Activated CD4-positive, alpha-beta T cell treated with anti-CD3 and anti-CD28 coated beads, Interleukin-10, Interleukin-2, amounts not matched to agents 100 ng/mL and 50 ng/mL, durations not matched to agents 16 hours and 8 hours (primary cell): ENCODE measurements at places on chromosomes 5 and 9.
A peak's percentile ranks its signal among the peaks of the same experiment; 100 is the strongest.

DNA sequence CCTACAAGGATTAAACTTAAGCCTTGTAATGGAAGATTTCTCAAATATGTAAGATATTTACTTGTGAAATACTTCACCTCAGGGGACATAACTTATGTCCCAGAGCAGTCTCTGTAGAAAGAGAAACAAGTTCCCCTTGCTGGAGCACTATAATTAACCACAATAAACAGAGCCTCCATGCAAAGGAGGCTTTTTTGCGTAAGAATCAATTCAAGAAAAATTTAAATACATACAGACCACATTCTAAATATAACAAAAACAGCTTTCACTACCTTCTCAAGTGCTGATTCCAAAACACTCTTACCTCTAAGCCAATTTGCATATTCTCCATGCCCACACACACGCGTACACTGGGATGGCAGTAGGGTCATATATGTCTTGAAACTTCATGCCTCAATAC lies 30.7 kb upstream of the CCNB1 start:
- no peak for DNase-seq

DNA sequence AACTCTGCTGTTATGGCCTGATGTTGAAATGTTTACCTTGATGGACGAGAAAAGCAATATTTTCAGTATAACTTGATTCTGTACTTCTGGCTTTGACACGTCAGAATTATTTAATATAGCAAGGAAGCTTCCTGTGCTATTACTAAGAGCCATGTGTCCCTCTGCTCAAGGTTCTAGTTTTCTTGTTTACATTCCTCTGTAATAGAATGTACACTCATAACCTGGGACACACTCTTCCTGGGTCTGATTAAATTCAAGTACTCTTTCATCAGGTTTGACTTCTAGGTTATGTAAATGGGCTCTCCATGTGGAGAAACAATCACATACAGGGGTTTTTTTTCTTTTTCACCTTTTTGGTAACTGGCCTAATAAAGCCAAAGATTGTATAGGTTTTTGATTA lies 33.1 kb downstream of the GTF3C4 start:
- DNase-seq, result no peak

DNA sequence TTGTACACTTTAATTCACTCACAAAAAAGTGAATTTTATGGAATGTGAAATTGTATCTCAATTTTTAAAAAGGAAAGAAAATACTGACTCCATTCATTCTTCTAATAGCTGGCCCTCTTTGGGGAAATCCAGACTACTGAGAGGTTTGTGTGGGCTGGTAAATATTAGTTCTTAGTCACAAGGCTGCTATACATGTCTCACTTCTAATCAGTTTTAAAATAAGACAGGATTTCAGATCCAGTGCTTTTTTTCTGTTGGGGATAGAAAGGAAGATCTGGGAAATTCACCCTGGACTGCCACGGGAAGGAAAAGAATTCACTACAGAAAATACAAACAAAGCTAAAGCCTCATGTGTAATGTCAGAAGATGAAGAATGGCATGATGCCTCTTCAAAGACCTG lies 32.7 kb upstream of the ADAMTSL1 start:
- no peak for DNase-seq

DNA sequence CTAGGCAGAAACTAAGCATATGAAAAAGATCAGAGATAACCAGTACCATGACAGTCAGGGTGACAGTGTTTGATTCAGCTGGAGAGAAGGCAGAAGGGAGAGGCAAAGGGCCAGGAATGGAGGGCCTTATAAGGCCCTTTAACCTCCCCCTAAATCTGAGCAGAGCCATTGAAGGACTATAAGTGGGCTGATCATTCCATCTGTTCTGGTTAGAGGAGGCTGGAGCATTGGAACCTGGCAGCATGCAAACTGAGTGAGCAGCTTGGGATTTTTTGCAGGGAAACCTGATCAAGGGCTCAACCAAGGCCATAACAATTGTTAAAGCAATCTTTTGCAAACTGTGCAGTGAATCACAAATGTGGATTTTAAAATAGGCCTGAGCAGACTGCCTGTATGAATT lies 174.5 kb upstream of the DAP start:
- DNase-seq, result no peak

DNA sequence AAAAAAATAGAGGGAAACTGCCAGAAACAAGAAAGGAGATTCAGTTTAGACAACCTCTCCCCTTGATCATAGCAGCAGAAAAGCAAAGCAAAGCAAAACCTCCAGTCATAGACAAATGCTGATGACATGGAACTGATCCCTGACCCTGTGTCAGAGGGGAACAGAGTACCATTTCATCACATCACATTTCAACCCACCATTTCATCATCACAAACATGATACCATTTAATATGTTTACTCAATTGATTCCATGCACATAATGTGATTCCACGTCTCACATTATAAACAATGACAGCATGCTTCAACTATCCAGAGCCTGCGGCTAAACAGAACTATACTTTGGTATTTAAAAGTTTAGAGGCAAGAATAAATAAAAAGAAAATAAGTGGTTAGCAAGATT lies 28.7 kb upstream of the ACOT12 start:
- no peak for DNase-seq

DNA sequence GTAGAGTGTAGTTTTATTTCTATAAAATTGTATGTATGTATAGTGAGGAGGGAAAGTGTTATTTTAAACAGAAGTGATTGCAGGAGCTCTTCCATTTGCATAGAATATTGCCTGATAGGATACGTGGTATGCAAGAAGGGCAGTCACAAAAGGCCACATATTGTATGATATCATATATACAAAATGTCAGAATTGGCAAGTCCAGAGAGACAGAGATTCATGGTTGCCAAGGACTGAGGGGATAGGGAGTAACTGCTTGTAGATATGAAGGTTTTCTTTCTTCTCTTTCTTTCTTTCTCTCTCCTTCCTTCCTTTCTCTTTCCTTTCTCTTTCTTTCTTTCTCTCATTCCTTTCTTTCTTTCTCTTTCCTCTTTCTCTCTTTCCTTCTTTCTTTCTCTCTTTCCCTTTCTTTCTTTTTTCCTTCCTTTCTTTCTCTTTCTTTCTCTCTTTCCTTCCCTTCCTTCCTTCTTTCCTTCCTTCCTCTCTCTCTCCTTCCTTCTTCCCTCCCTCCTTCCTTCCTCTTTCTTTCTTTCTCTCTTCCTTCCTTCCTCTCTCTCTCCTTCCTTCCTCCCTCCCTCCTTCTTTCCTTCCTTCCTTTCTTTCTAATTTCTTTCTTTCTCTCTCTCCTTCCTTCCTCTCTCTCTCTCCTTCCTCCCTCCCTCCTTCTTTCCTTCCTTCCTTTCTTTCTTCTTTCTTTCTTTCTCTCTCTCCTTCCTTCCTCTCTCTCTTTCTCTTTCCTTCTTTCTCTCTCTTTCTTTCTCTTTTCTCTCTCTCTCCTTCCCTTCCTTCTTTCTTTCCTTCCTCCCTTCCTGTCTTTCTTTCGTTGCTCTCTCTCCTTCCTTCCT lies 24.5 kb upstream of the WDR38 start:
- no peak for DNase-seq

GRCh38 chr9:32344551-32345182 lies 39.8 kb upstream of the ACO1 start:
- peak; percentile 5 for DNase-seq

DNA sequence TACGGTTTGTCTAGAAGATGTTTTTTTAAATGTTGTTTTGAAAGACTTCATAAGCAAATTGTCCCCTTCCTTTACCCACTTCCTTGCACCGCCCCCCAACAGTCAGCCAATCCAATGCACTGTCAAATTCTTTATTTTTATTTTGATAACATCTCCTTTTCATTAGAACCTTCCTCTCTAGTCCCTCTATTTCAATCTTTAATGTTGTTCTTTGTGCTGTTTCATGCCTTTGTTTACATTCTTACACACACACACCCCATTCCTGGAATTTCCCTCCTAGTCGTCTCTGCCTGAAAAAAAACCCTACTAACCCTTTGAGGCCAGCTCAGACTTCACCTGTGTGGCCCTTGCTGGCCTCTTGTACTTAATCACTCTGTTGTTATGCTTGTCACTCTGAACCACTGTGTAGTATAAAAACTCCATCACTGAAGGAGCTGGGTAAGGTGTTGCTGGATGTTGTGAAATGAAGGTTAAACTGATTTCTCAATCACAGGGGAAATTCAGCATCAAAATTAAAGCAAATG lies 133.4 kb downstream of the UGCG start:
- DNase-seq, result peak; percentile 39

DNA sequence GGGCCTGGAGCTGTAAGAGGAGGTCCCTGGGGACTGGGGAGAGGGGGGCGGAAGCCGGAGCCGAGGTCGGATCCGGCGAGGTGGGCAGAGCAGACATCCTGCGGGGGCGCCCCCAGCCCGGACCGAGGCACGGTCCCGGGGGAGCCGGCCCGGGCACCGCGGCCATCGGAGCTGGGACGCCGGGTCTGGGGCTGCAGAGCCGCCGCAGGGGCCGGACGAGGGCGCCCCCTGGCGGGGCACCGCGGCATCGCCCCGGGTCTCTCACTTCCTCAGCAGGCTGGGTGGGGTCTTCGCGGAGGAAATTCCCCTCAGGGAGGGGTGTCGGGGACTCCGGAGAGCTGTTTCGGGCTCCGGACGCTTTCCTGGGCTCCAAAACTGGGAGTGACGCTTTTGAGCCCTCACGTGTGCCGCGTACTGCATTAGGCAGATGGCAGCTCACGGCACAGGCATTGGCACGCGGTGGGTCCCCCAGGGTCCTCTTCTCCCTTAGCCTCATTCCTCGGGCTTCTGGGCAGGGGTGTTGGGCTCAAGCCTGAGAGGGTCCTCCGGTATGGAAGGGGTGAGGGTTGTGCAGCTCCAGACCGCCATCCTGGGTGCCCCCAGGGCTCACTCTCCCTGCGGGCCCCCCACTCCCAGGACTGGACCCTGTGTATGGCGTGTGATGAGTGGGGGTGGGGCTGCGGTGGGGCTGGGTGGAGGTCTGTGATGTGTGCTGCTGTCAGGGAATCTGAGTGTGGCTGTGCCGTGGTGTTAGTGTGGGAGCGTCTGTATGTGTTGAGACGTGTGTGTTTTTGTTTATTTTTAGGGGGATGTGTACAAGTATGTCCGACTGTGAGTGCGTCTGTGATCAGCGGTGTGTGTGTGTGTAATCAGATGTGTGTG lies 29.6 kb downstream of the LHX2 start:
- peak; percentile 42 for DNase-seq

GRCh38 chr9:137278061-137278701 lies 655 bp downstream of the TOR4A start:
- no peak for DNase-seq

GRCh38 chr9:133341369-133342068 lies 5.5 kb upstream of the SURF6 start:
- no peak for DNase-seq

GRCh38 chr9:78252616-78253015 lies 16.7 kb downstream of the CEP78 start:
- DNase-seq, result no peak

GRCh38 chr9:98304381-98304780 lies 48.9 kb upstream of the TBC1D2 start:
- DNase-seq, result no peak

DNA sequence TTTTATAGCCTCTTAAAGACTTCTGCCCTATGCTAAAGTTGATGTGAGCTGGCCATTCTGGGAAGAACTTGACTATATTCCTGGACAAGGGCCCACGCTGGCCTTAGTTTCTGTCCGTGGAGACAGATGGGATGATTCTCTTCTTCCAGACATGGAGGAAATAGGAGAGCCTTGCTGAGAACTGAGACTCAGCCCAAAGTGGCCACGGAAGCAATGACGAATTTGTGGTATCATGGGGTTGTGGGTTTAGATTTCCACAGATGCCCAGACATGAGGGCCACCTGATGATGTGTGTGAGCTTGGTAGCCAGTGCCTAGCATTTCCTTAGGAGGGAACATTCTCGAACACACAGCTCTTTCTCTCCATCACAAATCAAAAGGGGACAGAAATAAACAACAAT lies 309.1 kb downstream of the NSG2 start:
- no peak for DNase-seq

- DNase-seq, result no peak
These were observed 24.9 kb upstream of the ANXA6 start for GRCh38 chr5:151182524-151182900.

DNA sequence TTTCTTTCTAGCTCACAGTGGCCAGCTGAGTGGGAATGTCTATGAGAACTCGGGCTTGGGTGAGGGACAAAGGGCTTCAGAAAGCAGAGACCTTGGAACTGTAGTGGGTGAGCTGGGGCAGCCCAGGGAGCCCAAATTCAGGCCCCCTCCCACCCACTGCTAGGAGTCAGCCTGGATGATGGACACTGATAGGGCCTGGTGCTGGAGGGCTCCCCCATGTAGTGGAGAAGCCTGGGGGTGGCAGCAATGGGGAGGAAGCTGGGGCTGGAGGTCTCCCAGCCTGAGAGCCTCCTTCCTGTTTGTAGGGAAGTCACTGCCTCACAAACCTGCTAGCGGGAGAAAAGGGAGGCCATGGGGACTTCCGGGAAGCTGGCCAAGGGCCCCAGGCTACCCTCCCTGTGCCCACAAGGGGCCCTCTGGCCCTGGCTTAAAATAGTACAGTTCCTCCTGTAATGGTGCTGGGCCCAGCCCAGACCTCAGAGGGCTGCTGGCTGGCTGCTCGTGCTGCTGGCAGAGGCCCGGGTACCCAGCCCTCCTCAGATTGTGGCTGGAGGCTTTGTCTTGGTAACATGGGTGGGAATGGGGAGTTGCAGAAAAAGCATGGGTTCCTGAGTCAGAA lies 6.3 kb upstream of the NR5A1 start:
- no peak for DNase-seq

DNA sequence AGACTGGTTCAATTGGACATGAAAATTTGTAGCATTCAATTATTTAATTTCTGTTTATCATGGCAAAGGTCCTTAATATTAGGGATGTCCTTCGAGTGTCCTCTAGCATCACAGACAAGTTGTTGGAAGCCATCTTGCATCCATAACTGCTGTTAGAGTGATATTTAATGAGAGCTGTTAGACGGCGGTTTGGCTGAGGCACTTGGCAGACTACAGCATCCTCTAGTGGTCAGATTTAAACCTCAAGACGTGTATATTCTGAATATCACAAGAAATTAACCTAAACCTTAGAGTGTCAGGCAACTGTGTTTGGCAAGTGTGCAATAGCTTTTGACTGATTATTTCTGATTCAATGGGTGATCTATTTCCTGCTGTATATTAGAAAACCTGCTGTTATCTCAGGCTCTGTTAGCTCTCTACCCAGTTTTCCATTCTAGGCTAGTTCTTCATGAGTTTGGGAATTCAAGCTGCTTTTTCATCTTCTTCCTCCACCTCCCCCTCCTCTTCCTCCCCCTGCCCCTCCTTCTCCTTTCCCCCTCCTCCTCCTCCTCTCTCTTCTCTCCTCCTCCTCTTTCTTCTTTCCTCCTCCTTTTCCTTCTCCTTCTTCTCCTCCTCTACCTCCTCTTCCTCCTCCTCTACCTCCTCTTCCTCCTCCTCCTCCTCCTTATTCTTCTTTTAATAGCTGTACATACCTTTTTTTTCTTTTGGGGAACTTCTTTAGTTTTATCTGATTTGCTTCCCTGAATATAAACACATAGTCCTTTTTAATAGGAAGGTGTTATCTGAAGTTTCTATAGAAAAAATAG lies 8.6 kb downstream of the SPINK1 start:
- peak; percentile 64 for DNase-seq
